ENCODE measurements at places on chromosomes 1 and 21.

GRCh38 chr1:200780545-200781369 is 42.1 kb downstream of the CAMSAP2 start:
- H3K27me3 ChIP-seq = no peaks in the 10 kb centered on the region
- H3K36me3 ChIP-seq = peaks cover 1% of the 10 kb centered on the region
- peak; percentile 69 for DNase-seq
- H3K27ac ChIP-seq = peak overlapping the region; percentile 43
- peaks cover 4% of the 10 kb centered on the region for H3K4me1 ChIP-seq

GRCh38 chr1:87673748-87674147 is 345.1 kb downstream of the LMO4 start:
- H3K4me3 ChIP-seq = no peak overlapping the region
- no peaks in the 10 kb centered on the region for H3K36me3 ChIP-seq
- no peaks in the 10 kb centered on the region for H3K4me1 ChIP-seq
- peak; percentile 11 for DNase-seq
- no peaks in the 10 kb centered on the region for H3K27me3 ChIP-seq

DNA sequence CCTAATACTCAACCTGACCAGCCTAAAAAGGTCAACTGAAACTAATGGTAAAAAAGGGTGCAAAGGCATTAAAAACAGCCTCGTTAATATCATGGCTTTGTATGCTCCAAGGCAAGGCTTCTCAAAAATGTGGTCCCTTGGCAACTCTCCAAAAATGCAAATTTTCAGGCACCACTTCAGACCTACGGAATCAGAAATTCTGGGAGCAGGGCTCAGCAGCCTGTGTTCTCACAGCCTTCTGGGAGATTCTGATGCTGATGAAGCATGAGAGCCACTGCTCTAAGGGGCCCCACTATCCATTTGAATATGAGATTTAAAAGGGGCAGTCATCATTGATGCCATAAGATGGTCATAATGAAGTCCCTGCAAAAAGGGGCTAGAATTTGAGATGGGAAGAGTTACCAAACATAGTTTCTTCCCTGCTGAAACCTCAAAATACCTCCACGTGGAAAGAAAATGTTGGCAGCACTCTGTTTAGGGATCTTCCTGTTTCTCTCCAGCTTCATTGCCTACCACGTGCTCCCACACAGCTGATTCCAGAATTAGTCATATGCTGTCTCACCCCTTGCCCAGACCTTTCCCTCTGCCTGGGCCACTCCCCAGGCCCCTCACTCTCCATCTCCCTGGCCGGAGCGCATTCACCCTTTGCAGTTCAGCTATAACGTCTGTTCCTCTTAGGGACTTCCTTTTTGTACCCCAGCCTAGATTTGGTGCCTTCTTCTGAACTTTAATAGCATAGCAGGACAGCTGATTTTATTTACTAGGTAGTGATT is 46.7 kb downstream of the PHC2 start:
- no peaks in the 10 kb centered on the region for H3K36me3 ChIP-seq
- H3K4me1 ChIP-seq = peaks cover 26% of the 10 kb centered on the region
- H3K4me3 ChIP-seq = no peak overlapping the region

- no peaks in the 10 kb centered on the region for H3K4me1 ChIP-seq
- H3K4me3 ChIP-seq = no peak overlapping the region
- no peak overlapping the region for H3K27ac ChIP-seq
- no peaks in the 10 kb centered on the region for H3K36me3 ChIP-seq
These were observed 113.3 kb upstream of the PTGFR start for GRCh38 chr1:78377356-78377928.

DNA sequence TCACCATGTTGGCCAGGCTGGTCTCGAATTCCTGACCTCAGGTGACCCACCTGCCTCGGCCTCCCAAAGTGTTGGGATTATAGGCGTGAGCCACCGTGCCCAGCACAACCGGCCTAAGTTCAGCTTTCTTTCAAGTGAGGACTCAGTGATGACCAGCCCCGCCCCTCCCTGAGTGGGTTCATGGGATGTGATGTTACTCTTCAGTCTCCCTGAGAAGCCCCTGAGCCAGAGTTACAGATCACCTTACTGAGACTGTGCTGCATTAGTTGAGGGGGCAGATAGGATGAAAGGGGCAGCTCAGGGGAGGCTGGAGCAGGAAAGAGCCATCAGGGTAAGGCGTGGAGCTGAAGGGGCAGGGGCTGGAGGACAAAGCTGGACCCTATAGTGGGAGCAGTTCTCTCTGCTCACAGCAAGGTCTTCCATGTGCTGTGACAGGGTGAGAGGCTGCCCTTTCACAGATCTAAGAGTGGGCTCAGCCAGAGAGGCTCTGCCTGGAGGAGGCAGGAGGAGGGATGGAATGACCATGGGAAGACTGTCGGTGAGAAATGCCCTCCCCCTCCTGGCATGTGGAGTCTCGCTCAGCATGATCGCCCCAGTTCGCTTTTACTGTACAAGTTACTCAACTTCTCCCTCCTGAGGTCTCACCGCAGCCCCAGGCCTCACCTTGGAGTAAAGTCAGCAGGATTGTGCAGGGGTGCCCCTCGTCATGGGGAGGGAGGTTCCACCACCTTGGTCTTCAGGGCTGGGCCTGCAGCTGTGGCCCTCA is 13.4 kb downstream of the SH2D2A start:
- no peak for DNase-seq
- H3K36me3 ChIP-seq = no peaks in the 10 kb centered on the region
- no peak overlapping the region for H3K4me3 ChIP-seq
- no peak overlapping the region for H3K27ac ChIP-seq
- H3K4me1 ChIP-seq = peaks cover 4% of the 10 kb centered on the region
